Foreskin keratinocyte (primary cell): ENCODE measurements at places on chromosomes 11 and 22. TPM values are rescaled to one million over a fixed set of nuclear protein-coding genes. Genes with fewer than 3 reads are reported as not detected.

Gene CDHR5
- not detected in 2 replicates for total RNA-seq

Gene PPARA
- total RNA-seq: 9.1 and 10.0 TPM in 2 replicates

Gene RAB30
- total RNA-seq: 3.5 and 4.7 TPM in 2 replicates

Gene CDC42EP1
- 48.7 and 56.7 TPM in 2 replicates for total RNA-seq

Gene DNAJB13
- total RNA-seq: 0.07 TPM in 1 of 2 replicates, not detected in the other

DNA sequence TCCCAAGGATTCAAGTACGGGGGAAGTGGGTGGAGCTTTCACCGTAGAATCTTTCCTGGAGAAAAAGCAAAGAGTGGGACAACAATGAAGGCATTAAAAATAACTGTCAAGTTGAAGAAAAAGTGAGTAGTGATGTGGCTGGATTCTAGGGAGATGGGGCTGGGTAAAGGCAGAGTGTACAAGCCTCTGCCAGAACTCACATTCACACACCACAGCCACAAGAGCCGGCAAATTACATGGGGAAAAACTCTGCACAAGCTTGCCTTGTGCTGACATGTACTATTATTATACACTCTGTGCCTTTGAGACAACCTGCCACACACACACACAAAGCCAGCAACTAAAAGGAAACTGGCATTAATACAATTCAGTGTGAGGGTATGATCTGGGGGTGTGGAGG is 182.6 kb downstream of the LARGE1 start:
- DNase-seq: no peak

- no peak for DNase-seq
Observed at GRCh38 chr11:3929232-3929631, 73.8 kb downstream of the STIM1 start.

- no peak for DNase-seq
Observed at GRCh38 chr11:62459080-62459479, 40.2 kb downstream of the SCGB1A1 start.

- no peak for DNase-seq
Observed at GRCh38 chr22:50481440-50482106, at the start of gene ADM2. ADM2 (plus strand) TSS chr22:50481543; CDS start chr22:50481848, 305 bp downstream.

DNA sequence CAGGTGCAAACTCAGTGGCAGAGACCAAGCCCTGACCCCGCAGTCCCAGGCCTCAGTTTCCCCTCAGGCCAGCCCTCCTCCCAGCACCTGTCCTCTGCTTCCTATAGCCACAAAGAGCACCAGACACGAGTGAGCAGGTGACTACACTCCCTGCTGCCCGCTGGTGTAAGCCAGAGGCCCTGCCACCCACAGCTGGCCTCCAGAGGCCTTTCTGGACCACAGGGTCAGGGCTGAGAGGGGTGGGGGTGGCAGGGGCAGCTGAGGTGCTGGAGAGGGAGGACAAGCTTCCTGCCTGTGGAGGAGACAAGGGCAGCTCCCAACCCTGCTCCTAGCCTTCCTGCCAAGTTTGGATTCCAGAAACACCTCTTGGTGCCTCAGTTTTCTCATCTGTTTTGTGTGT is 31.3 kb upstream of the WNT7B start:
- DNase-seq: no peak

GRCh38 chr11:42957831-42958230 is 354.0 kb upstream of the API5 start:
- DNase-seq: no peak

- DNase-seq: no peak
Observed at GRCh38 chr22:44453441-44454112, 44.5 kb downstream of the RTL6 start.

DNA sequence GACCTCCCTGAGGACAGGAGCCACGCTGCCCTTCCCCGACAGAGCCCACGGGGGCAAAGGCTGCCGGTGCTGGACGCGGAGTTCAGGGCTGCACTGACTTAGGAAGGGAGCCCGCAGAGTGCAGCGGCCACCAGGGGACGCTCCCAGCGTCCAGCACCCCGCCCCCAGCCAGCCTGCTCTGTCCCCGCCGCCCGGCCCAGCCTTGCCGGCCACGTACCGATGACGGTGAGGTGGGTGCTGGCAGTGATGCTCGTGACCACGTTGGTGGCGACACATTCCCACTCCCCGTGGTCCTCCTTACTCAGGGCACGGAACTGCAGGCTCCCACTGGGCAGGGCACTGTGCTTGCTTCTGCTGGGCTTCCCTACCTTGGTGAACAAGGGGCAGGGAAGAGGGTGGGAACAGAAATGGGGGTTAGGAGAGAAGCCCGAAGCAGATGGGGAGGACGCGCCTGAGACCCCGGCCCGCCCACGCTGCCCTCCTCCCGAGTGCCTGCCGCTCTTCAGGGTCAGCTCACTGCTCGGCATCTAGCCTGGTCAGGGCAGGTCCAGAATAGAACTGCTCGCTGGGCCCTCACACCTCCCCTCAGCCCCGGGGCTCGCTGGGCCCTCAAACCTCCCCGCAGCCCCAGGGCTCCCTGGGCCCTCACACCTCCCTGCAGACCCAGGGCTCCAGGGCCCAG is 25.9 kb downstream of the IGSF9B start:
- DNase-seq: no peak

GRCh38 chr11:96242971-96243647 is 99.9 kb downstream of the MAML2 start:
- peak; percentile 96 for DNase-seq

- DNase-seq: peak; percentile 48
Observed at GRCh38 chr11:123653827-123654565, 428 bp downstream of the SCN3B start.

GRCh38 chr11:45885274-45885920 is at the start of gene MAPK8IP1:
MAPK8IP1 (plus strand) TSS chr11:45885651; CDS start chr11:45885821, 170 bp downstream.
- DNase-seq: no peak
